ENCODE measurements at places on chromosomes 2 and 18.

- DNase-seq = no peak
Observed at GRCh38 chr2:63767307-63767706, 74.4 kb upstream of the UGP2 start.

DNA sequence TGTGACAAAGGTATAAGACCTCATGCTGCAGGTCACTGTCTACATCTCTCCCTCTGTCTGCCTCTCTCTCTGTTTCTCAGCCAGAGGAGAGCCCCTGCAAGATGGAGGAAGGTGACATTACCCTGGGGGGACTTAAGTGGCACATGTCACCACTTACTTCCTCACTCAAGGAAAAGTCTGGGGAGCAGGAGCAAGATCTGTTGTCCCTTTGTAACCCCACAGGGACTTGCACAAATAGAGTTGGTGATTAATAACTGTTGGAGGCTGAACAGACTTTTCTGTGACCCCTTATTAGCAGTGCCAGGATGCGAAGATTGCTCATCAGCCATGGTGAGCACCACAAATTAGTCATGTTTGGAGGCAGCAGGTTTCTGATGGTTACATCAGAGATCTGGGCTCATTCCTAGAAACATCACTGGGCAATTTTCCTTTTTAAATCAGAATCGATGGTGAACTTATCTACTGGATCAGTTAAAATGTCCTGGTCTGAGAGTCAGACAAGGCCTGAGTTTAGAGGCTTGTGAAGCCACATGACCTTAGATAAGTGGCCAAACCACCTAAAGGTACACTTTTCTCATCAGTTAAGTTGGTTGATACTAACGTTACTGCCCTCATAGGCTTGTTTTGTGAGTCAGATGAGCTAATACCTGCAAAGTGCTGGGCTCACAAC, 81.2 kb upstream of the LTBP1 start:
- no peak for DNase-seq

DNA sequence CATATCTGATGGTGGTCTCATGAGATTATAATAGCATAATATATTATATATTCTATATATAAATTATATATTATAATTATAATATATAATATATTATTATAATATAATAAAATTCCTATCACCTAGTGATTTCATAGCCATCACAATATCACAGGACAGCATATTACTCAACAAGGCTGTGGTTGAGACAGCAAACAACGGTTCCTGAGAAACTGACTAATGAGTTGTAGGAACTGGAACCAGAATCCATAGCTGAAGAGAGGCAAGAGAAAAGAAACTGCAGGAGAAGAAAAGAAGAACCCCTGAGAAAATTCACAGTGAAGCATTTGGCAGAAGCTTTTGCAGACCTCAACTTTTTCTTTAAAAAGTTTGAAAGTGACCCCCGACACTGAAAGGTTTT, 84.0 kb downstream of the BCL2L11 start:
- no peak for DNase-seq

DNA sequence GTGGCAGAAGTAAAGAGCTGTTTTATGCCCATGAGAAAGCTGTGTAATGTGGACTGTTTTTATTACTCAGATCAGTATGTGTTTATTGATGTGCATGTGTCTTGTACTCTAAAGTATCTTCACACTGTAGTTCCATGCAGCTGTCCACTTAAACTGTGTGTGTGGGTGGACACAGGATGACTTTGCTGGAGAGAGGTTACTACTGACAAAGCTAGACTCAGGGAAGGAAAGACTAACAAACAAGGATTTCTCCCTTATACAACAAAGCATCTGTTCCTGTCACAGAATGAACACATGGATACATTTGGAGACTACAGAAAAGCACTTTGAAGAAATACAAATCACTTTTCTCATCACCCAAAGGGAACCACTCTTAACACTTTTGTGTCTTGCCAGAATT, 10.0 kb downstream of the FHOD3 start:
- DNase-seq = no peak

DNA sequence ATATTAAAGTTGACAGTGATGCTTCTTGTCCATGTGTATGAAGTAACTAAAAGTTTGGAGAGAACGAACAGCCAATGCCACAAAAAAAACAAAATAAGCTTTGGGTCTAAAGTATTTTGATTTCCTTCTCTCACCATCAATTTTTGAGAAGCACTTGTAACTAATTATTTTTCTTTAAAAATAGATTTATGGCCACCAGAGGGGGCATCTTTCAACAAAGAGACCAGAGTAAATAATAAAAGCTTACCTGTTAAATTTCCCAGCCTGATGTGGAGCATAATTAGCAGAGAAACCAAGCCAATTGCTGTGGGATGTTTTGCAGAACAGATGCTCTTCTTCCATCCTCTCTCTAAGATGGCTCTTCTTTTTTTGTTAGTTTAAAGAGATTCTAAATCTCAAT, 29.0 kb downstream of the LINC00305 start:
- no peak for DNase-seq

DNA sequence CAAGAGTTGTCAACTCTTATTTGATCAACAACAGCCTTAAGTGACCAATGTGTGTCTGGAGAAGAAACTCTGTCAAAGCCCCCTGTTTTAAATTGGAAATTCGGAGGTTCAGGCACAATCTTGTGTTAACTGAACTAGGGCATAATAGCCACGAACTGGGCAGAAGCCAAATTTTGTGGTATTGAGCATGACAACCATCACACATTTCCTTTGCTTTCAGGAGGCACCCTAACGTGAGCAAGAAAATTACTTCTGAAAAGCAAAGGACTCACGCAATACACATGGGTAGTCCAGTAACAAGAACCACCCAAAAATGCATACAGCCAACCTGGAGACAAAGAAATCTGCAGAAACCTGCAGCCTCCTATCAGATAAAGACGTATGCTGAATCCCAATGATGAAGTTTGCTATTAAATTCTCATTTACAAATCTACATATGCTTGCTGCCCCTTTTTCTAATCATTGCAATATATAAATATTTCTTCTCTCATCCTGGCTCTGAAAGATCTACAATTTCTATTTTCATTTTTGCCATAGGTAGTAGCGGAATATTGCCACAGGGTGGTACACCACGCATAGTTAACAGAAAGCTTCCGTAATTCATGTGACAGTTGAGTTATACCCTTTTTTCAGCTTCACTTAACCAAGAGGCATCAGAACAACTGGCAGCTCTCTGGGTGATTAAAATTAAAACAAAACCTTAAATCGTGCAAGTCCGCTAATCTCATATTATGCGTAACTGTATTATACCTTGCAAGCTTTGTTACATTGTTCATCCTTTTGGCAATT, 495.8 kb downstream of the NRXN1 start:
- DNase-seq = no peak

- no peak for DNase-seq
Observed at GRCh38 chr2:111119822-111120252, 877 bp upstream of the BCL2L11 start.

- DNase-seq = no peak
Observed at GRCh38 chr18:65477455-65477854, 273.4 kb upstream of the CDH7 start.

DNA sequence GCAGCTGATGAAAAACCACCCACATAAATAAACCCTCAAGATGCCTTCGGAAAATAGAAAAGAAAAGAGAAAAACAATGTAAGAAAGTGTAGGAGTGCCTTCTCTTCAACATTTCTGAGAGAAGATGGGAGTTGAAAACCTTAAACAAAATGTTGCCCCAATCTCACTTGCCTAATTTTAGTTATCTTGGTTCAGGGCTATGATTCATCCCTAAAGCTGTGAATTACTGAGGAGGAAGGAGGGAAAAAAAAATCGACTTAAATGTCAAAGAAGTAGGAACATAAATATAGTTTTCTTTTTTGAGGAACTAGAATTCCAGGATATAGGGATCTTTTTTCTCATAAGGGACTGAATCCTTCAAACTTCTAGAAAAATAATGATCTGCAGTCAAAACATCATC, 360.3 kb downstream of the TGIF1 start:
- DNase-seq = no peak

- DNase-seq = no peak
Observed at GRCh38 chr2:47420214-47420613, 17.3 kb downstream of the MSH2 start.

GRCh38 chr2:115491186-115491793, 1048.8 kb downstream of the DPP10 start:
- no peak for DNase-seq

GRCh38 chr18:27995770-27996502, 181.0 kb downstream of the CDH2 start:
- DNase-seq = no peak

- no peak for DNase-seq
Observed at GRCh38 chr18:59345556-59345955, 13.5 kb downstream of the LMAN1 start.
